ENCODE measurements at places on chromosomes 1 and 21.
A peak's percentile ranks its signal among the peaks of the same experiment; 100 is the strongest.

DNA sequence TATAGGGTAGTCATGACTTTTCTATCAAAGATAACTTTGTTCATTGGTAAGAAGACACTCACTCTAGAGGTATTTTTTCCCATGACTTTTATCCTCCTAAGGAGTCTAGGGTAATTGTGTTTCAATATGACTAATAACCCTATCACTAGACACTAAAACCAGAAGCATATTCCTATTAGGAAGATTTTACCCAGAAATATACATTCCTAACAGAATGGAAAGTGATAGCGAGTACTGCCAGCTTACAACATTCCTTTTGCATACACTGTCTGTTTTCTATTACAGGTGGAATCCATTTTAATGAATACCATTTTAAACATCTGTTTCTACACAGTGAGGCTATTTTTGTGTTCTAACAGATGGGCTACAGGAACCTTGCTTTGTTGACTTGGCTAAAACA lies 31.4 kb upstream of the C1orf185 start:
- no peaks in the 10 kb centered on the region for H3K27me3 ChIP-seq
- no peak overlapping the region for H3K27ac ChIP-seq
- no peak overlapping the region for H3K4me3 ChIP-seq

DNA sequence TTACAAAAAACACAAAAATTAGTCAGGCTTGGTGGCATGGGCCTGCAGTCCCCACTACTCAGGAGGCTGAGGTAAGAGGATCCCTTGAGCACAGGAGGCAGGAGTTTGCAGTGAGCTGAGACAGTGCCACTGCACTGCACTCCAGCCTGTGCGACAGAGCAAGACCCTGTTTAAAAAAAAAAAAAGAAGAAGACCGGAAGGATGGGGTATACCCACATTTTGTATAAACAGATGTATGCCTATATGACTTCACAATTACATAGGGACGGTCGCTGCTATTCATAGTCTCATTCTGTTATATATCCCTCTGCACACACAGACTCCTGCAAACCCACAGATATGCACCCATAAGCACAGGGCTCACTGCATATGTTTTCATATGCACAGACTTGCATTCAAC lies 12.7 kb downstream of the LCK start:
- H3K4me3 ChIP-seq = no peak overlapping the region
- DNase-seq = no peak
- H3K4me1 ChIP-seq = peaks cover 9% of the 10 kb centered on the region
- no peaks in the 10 kb centered on the region for H3K36me3 ChIP-seq
- no peaks in the 10 kb centered on the region for H3K27me3 ChIP-seq
- no peak overlapping the region for H3K27ac ChIP-seq

DNA sequence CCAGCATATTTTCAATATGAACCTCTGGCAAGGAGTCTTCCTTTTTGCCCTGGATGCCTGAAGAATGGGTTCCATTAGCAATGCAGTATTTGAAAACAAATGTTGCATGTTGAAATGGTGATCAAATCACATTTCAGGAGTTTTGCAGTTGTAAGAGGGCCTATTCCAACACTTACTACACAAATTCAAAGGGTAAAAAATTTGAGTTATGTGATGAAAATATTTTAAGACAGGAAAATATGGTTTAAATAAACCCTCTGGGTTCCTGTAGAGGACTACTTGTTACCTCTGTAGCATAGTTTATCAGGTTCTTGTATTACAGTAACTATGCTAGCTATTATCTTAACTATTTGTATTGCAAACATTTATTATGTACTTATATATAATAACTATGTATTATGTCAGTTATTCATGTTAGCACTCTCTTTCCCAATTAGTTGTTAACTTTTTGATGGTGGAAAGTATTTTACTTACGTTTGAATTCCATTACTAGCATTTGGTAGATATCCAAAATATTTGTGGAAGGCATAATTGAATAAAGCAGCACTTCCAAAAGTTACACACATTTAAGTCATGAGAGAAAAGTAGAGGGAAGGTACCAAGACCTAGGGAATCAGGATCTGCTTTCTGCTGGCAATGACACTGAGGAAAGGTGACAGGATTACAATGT lies 312.9 kb downstream of the GRIK1 start:
- no peaks in the 10 kb centered on the region for H3K4me1 ChIP-seq
- no peak for DNase-seq
- no peak overlapping the region for H3K4me3 ChIP-seq
- H3K27ac ChIP-seq = no peak overlapping the region

DNA sequence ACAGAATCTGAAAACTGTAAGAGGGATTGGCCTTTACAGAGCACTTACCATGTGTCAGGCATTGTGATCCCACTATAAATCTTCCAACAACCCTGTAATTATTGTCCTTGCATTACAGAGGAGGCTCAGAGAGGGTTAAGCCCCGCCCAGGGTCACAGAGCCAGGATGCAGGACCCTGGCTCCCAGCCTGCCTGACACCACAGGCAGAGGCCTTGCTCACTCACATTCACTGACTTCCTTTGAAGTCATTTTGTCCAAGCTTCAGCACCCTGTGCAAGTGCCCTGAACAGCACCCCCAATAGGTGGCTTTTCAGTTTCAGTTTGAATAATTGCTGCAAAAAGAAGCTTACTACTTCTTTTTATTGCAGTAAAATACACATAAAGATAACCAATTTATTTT lies 256.8 kb upstream of the NFIA start:
- H3K27ac ChIP-seq = no peak overlapping the region
- no peak for DNase-seq
- H3K4me3 ChIP-seq = no peak overlapping the region
- H3K4me1 ChIP-seq = no peaks in the 10 kb centered on the region

DNA sequence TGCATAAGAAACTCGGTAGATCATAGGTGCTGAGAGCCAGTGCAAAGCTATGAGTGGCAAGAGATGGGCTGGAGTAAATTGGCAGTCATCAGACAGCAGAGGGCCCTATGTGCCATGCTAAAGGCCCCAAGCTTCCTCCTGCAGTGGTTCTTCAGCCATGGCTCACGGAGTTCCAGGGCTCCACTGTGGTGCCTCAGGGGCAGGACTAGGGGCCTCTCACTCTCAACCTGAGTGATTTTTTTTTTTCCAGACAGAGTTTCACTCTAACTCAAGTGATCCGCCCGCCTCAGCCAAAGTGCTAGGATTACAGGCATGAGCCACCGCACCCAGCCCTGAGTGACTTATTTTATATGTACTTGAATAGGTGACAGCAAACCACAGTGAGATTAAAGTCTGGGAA lies 10.4 kb upstream of the GJA8 start:
- H3K4me1 ChIP-seq = no peaks in the 10 kb centered on the region
- H3K27ac ChIP-seq = no peak overlapping the region
- no peaks in the 10 kb centered on the region for H3K27me3 ChIP-seq
- no peak overlapping the region for H3K4me3 ChIP-seq

DNA sequence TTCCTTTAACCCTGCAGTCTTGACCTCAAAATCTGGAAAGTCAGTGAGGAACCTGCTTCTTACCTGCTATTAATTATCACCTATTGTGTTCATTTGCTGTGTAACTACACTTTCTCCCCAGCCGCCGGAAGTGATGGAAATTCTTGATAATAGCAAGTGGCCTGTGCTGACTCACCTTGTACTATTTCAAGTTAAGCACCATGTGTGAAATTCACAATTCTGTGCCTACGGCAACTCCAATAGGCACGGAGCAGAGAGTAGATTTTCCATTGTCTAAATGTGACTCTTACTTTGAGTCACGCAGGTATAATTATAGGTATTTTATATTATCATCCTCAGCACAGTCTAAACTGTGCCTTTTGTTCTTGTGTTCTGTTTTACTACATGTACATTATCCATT lies 466.8 kb downstream of the KIF26B start:
- H3K4me3 ChIP-seq = no peak overlapping the region
- no peaks in the 10 kb centered on the region for H3K4me1 ChIP-seq
- H3K27ac ChIP-seq = no peak overlapping the region
- H3K27me3 ChIP-seq = no peaks in the 10 kb centered on the region
- no peaks in the 10 kb centered on the region for H3K36me3 ChIP-seq

DNA sequence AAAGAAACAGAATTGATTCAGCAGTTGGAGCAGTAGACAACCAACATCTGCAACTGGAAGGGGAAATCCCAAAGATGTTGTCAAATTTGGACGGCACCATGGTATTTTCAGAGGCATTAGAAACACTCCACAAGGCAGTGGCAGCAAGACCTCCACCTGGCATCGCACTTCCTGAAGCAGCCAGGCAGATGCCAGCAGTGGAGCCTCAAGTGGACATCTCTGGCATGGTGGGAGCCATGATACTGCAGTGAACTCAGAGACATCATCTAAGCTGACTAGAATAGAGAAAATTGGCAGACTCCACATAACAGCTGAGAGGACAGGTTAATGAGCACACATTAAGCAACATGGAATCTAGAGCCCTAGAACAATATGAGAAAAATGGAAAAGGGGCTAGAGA lies 33.9 kb upstream of the RGS8 start:
- H3K27ac ChIP-seq = no peak overlapping the region
- no peak for DNase-seq
- H3K27me3 ChIP-seq = no peaks in the 10 kb centered on the region

DNA sequence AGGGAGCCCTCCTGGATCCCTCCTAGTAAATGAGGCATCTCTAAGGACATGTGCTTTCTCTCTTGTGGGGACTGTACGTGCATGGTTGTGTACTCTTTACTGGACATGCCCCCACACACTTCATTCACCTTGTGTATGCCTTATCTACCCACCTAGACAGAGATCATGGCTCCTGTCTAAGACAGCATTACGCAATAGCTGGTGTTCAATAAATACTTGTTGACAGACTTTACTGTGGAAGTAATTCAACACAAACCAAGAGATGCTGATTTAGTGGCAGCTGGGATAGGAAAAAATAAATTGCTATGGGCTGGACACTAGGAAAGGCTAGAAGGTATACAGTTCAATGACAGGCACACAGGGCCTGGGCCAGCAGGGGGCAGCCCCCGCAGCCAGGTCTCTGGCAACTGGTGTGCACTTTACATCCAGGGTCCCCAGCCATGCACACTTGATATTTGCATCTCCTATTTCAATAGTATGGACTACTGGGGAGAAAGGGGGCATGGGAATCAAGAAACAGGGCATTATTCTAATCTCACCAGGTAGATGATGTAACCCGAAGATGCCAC lies 24.2 kb downstream of the TRABD2B start:
- no peaks in the 10 kb centered on the region for H3K4me1 ChIP-seq
- no peaks in the 10 kb centered on the region for H3K27me3 ChIP-seq
- no peak for DNase-seq

- no peaks in the 10 kb centered on the region for H3K27me3 ChIP-seq
- peak; percentile 42 for DNase-seq
- no peak overlapping the region for H3K4me3 ChIP-seq
- H3K4me1 ChIP-seq = no peaks in the 10 kb centered on the region
Observed at GRCh38 chr21:34582506-34583150, 32.3 kb downstream of the RCAN1 start.
